ENCODE measurements at places on chromosomes 3 and 15. TPM values are rescaled to one million over a fixed set of nuclear protein-coding genes. Genes with fewer than 3 reads are reported as not detected.

- H3K4me3 ChIP-seq = no peak overlapping the region
- H3K36me3 ChIP-seq = no peaks in the 10 kb centered on the region
- H3K4me1 ChIP-seq = no peaks in the 10 kb centered on the region
- no peak for DNase-seq
- H3K27me3 ChIP-seq = no peaks in the 10 kb centered on the region
Observed at GRCh38 chr15:81809543-81809942, 236.3 kb downstream of the MEX3B start.

Gene CLDN11
- not detected for polyA plus RNA-seq

Gene ADGRG7
- polyA plus RNA-seq = not detected

Gene ZBTB11
- 16.3 TPM for polyA plus RNA-seq

Gene KCNH8
- polyA plus RNA-seq = not detected

DNA sequence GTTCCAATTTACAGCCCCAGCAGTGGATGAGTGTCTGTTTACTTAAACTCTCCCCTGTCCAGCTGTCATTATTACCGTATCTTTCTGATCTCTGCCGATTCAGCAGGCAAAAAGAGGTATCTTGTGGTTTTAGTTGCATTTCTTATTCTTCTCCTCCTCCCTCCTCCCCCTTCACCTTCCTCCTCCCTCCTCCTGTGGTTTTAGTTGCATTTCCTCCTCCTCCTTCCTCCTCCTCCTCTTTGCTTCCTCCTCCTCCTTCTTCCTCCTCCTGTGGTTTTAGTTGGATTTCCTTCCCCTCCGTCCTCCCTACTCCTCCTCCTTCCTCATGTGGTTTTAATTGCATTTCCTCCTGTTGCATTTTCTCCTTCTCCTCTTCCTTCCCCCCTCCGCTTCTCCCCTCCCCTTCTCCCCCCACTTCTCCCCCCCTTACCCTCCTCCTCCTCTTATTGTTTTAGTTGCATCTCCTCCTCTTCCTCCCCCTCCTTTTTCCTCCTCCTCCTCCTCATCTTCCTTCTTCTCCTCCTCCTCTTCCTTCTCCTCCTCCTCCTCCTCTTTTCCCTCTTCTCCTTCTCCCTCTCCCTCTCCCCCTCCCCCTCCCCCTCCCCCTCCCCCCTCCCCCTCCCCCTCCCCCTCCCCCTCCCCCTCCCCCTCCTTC is 25.3 kb upstream of the VPS33B start:
- H3K27ac ChIP-seq = no peak overlapping the region
- peaks cover 6% of the 10 kb centered on the region for H3K4me1 ChIP-seq
- no peak overlapping the region for H3K4me3 ChIP-seq
- H3K36me3 ChIP-seq = no peaks in the 10 kb centered on the region
- H3K27me3 ChIP-seq = no peaks in the 10 kb centered on the region
- DNase-seq = no peak

GRCh38 chr15:89171136-89172072 is 50.0 kb downstream of the RLBP1 start:
- H3K27ac ChIP-seq = no peak overlapping the region
- H3K27me3 ChIP-seq = no peaks in the 10 kb centered on the region
- no peak for DNase-seq
- H3K4me1 ChIP-seq = no peaks in the 10 kb centered on the region

- no peak overlapping the region for H3K4me3 ChIP-seq
- H3K27ac ChIP-seq = no peak overlapping the region
- DNase-seq = no peak
- H3K27me3 ChIP-seq = no peaks in the 10 kb centered on the region
- H3K4me1 ChIP-seq = no peaks in the 10 kb centered on the region
Observed at GRCh38 chr3:25084016-25084415, 344.0 kb upstream of the RARB start.

Data from naive thymus-derived CD4-positive, alpha-beta T cell (primary cell).